SK-N-SH treated with all-trans-retinoic acid at 6 μM for 48 hours (cell line): ENCODE measurements at places on chromosomes 2 and 18.

GRCh38 chr2:190023860-190024259 lies 38.7 kb downstream of the MSTN start:
- ATAC-seq = peak; percentile 64; the same call in 2 of the 3 replicates

DNA sequence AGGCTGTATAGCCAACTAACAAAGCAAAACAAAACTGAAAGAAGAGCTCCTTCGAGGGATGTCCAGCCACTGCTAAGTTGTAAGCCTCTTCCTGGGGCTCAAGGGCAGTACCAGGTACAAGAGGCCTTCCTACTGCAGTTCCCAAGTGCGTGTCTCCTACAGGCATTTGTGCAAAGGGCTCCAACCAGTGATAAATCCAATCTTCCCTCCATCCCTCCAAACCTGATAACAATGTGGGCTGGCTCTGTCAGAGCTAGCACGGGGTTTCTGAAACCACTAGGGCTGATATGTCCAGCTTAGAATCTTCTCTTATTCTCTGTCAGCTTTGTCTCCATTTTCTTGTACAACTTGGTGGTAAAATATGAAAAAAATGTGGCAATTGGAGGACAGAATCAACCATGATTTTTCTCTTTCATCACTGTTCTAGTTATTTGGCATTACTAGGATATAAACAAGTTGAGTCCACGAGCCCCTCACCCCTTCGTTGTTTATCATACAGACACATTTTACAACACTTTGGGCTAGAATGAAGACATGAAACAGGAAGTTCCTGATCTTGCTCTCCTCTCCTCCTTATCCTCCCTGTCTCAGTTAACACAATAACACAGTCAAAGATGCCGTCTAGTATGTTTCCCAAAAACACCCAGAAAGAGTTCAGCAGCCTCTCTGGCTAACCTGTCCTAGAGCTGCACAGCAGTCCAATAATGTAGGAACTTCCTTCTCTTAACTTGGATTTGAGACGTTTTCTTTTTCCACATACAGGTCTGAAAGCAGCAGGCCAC lies 35.4 kb upstream of the WIPF1 start:
- no peak for ATAC-seq

- ATAC-seq = no peak
Measured at GRCh38 chr2:12806549-12807242, 90.0 kb downstream of the TRIB2 start.

- no peak for ATAC-seq
Measured at GRCh38 chr2:236051351-236051750, 116.8 kb downstream of the GBX2 start.

- no peak for ATAC-seq
Measured at GRCh38 chr2:216903470-216903869, 43.6 kb upstream of the TNP1 start.

DNA sequence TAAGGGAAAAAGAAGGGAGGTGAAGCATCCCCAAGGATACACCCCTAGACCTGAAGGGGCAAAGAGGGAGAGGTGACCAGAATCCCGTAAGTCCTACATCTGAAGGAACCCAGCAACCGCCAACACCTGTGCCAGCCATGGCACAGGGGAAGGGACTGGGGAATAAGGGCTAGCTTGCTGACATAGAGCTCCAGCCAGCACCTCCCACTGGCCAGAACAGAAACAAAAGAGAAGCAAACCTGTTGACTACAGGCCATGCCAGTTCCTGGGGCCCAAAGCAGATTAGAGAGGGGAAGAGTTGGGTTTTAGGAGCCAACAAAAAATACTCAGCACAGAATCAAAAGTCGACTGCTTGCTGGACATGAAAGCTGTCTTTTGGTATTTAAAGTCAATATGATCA lies 244.6 kb downstream of the SUCLG1 start:
- no peak for ATAC-seq
